ENCODE measurements at places on chromosomes 3 and 15.

DNA sequence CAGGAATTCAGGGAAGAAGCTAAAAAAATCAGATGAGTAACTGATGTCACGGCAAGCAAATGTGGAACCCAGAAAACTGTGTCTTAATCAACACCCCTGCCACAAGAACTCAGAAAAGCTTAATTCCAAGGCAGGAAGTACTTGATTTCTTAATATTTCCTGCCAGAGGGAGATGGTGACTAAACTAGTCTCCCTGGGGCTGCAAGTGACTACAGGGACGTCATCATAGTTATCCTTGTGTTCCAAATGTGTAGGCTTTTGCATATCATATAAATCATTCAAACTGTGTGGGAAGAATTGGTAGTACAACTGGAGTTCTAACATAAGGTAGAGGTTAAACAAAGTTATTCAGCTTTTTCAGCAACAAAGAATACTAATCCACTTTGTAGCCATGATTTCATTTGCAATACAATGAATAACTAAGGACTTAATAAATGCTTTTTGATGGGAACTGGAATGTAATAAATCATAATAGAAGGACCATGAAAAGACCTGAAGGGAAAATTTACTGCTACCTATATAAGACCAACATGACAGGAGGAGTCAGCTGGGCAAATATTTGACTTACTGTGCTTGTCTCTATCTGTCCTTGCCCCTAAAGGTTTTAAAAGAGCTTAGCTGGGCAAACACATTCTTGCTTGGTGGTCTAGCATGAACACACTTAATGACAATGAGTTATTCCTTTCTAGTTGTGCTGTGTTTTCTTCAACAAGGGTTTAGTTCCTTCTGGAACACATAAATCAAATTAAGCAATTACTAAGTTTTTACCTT lies 76.0 kb upstream of the NECTIN3 start:
- no peak for DNase-seq

GRCh38 chr15:48472756-48473155 lies 141.5 kb downstream of the DUT start:
- no peak for DNase-seq

GRCh38 chr3:142894493-142894892 lies 5.6 kb upstream of the PCOLCE2 start:
- DNase-seq, result no peak

GRCh38 chr15:68985361-68985891 lies 29.1 kb upstream of the NOX5 start:
- DNase-seq, result no peak

GRCh38 chr3:177615015-177615414 lies 417.7 kb upstream of the TBL1XR1 start:
- no peak for DNase-seq

DNA sequence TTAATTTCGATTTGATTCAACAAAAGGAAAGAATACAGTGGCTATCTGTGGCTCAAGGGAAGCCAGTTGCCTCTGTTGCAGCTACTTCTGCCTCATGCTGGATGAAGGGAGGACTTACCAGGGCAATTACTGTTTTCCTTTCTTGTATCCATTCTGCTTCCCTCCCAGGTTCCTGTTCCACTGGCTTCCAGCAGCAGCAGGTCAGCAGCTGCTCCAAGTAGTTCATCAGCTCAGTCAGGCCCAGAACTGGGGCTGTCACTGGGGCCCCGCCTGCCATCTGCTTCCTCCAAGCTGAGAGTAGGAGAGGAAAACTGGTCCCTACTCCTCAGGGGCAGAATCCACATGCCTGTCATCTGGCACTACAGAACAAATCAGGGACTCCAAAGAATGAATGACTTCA lies 48.6 kb upstream of the ULK4 start:
- DNase-seq, result no peak

GRCh38 chr3:179991104-179991503 lies 45.6 kb downstream of the PEX5L start:
- no peak for DNase-seq

DNA sequence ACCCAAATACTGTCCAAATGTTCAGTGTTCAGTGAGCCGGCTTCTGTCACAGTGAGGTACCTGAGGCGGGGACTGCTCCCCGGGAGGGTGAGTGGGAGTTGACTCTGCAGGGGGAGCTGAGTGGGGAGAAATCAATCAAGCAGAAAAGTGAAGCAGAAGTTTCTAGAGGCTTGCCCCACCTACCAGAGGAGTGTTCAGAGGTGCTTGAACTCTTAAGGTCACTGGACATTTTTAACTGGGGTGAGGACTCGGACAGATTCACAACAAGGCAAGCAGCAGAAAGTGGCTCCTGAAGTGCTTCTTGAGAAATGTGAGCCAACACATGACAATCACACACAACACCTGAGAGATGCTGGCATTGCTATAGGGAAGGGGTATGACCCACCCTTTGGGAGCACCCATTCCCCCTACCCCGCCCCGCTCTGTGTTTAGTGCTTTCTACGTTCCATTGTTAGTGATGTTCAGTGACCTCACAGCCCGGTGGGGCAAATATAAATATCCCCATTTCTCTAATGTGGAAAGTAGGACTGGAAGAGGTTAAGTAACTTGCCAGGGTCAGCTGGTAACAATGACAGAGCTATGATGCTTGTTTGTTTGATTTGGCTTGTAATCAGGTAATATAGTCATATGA lies 48.6 kb upstream of the AKAP13 start:
- DNase-seq, result no peak

GRCh38 chr3:79233431-79234060 lies 534.3 kb downstream of the ROBO1 start:
- no peak for DNase-seq

GRCh38 chr3:52851348-52851747 lies 16.5 kb upstream of the MUSTN1 start:
- DNase-seq, result no peak

DNA sequence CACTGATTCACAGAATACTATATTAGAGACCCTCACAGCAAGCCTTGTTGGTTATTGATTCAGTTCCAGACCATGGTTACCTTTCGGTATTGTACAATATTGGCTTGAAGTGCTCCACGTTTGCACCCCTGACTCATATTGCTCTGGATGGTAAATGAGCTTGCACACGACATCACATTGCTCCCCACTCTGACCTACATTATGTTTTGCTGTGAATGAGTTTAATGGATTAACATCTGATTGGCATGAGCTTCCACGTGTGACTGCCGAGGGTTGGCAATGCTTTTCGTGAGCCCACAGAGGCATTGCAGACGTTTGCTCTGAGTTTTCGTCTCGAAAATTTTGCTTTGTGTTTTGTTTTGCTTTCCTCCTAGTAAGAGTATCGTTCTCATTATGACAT lies 225.8 kb upstream of the ICE2 start:
- DNase-seq, result peak; percentile 17

DNA sequence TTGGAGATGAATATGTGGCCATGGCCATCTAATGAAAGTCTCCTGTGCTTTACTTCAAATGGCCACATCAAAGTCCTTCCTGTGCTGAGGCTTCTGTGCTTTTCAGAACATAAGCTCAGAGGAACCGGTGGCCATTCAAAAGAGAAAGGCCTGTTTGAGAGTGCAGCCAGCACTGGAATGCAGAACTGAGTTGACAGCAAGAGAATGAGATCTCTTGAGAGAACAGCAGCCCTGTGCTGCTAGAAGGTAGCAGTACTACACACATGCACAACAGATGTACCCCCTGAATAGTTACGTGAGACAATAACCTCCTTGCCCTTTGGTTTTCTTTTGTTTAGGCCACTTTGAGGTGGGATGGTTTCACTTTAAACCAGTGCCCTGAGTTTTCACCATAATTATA lies 292.5 kb downstream of the PTPRG start:
- DNase-seq, result no peak

DNA sequence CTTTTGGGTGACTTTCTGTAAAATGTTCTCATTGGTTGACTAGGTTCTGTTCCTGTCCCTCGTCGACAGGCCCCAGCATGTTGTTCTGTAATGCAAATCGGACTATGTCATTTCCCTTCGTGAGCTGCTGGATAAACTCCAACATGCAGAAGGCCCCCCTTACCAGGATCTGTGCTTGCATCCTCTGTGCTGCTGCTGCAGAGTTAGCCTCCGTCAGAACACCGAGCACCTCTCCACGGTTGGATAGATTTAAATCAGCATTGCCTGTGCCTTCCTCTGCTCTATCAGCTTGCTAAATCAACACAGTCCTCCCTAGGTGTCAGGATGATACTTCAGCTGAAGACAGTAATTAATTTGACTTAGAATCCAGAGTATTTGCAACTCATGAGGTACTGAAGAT lies 12.7 kb upstream of the MINDY4B start:
- DNase-seq, result no peak

DNA sequence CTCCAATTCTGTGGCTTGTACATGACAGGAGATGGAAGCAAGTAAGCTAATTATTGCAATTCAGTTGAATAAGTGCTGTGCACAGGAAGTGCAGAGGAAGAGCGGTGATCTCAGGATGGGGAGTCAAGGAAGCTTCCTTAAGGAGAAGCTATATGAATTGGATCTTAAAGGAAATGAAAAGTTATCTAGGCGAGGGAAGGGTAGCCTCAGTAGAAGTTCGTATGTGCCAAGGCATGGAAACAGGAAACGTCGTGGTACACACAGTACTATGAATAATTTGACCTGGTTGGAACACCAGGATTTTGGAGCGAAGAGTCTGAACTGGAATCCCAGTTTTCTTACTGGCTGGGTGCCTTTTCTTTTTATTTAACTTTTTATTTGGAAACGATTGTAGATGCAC lies 39.3 kb downstream of the ST6GAL1 start:
- no peak for DNase-seq

- DNase-seq, result no peak
These were observed 459.6 kb downstream of the MECOM start for GRCh38 chr3:169203631-169204550.

DNA sequence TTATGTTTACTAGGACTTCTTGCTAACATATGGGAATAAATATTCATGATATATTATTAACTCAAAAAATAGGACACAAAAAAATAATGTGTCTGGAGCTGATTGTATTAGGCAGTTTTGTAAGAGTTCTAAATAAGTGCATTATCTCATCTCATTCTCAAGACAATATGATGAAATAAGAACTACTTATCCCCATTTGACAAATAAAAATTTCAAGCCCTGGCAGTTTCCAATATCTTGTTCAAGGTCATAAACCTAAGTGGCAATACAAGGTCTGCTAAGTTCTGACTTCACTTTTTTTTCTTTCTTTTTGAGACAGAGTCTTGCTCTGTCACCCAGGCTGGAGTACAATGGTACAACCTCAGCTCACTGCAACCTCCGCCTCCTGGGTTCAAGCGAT lies 18.3 kb downstream of the RPN1 start:
- no peak for DNase-seq

GRCh38 chr3:151998744-151999143 lies 125.3 kb downstream of the SUCNR1 start:
- DNase-seq, result no peak

DNA sequence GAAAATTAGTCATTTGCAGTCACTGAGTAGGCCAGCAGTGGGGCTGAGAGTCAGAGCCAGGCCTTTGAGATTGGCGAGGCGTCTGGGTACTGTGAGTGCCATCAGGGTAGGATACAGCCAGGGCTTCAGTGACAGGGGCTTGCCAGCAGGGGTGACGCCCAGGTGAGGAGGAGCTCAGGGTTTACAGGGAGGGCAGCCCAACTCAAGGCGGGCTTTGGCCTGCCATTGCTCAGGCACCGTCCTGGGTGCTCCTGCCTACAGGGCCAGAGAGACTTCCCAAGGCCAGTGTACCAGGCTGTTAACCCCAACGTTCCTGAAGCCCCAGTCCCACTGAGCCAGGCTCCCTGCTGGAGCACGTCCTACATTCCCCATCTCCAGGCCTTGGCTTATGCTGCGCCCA lies 152.0 kb downstream of the FBLN2 start:
- no peak for DNase-seq

DNA sequence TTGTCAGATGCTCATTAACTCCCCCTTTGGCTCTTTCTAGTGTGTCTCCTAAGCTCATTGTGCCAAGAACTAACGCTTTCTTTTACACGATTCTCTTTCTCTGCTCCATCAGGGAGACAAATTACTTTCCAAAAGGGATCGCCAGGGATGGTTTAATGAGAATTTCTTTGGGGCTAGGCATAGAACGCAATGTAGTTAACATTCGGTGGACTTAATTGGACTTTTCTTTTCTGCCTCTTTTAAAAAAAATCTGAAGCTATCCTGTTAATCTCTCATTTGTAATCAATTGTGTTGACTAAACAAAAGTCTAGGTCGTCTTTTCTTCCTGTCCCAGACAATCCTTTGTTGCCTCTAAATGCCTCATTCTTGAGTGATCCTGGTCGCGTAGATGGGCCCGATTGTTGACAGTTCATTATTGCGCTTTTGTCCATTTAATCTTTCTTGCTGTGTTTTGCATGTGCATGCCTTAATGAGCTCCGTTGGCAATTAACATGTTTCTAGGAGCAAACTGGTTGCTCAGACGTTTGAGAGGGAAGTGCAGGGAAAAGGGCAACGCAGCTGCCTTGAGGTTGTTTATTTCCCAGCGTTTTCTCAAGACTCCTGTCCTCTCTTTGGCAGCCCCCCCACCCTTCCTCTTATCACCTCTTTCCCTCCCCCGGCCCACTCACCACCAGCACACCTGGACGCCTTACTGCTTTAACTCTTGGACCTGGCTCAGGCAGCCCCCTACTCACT lies 7.8 kb downstream of the FEZF2 start:
- no peak for DNase-seq

DNA sequence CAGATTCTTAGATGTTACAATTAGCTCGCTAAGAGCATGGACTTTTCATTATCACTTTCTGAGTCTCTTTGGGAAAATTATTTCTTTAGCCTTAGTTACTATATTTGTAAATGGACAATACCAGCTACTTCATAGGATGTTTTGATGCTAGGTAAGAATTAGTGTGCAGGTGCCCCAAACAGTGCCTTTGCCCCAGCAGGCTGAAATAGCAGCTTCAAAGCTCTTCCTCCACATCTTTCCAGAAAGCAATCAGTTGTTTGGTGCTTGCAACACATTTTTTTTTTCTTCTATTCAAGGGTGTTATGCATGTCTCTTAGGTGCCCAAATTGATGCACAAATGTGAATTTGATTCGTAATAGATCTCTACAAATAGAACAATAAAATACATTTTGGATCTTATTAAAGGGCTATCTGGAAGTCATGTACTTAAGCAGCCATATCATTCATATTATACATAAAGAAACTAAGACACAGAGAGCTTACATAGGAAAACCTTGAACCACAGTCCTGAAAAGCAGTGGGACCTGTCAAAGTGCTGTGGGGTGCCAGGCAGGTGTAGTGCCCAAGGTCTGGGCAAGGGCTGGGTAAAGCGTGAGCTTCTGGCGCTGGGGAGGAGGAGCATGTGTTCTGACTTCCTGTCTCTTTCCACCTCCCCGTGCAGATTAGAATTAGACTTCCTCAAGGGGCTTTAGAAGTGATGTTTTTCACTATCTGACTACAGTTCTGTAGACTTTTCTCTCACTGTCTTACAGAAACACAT lies 62.9 kb downstream of the FNDC3B start:
- peak; percentile 23 for DNase-seq

Data from T-helper 22 cell (primary cell).